ENCODE measurements at places on chromosomes 1 and 21.

DNA sequence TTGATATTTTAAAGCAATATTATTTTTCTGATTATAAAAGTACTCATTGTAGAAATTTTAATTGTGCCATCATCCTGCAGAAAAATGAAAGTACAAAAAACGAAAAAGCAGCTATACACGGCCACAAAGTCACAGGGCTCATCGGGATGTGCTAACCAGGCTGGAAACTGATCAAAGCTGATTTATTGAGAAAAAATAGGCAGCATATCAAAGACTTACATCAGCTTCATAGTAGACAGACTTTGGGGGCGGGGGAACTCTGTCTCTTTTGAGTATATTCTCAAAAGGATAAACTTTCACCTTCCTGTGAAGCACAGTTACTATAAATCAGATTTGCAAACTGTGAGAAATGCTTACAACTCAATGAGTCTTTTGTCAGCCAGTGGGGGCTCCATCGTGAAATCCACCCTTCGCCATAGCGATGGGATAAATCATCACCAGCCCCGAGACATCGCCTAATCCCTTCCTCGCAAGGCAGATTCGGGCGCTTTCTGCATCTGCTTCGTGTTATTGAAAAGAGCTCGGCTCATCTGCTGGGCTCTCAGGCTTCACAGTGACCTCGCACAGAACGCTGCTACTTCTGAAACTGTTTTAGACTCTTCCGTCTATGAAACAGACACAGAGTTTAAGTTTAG lies 69.2 kb upstream of the ERG start:
- no peak for DNase-seq

DNA sequence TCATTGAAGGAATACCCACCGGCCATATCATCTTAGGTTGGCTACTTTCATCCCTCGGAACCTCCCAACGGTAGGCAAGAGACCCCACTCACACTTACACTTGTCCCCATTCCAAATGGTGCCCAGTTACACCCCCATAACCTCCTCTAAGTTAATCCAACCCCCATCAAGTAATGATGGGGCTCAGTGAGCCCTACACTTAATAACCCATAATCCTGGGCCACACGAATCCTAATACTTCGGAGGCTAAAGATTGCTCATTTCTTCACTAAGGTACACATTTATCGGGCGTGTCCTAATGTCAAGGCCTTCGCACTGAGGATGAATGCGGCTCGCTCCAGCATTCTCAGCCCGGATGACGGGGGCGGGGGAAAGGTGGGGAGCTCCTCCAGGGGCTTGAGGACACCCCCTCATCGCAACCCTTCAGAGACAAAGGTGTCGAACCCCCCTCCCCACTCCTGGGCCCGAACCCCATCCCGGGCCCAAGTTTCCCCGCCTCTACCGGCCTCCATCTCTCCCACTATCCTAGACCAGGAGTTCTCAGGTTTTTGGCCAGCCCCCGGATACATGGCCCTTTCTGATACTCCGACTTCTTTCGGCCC lies 435 bp downstream of the ILF2 start:
- no peak for DNase-seq

GRCh38 chr1:93979718-93980319 lies 70.6 kb upstream of the GCLM start:
- DNase-seq: no peak

DNA sequence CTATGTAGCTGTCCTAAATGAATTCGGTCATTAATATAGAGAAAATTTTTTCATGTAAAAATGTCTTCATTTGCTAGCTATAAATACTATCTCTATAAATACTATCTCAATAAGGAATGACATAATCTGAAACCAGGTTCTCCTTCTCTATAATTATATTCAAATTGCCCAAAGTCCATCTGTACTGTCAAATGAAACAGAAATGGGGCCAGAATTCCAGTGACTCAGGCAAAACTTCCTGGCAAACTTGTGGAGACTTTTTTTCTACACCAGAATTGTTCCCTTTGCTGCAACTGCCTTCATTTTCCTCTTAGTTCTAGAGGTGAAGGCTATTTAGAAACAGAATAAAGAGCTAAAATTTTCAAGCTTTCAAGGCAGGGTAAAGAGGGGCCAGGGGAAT lies 152.5 kb downstream of the KCNH1 start:
- DNase-seq: no peak

- no peak for DNase-seq
These were observed 6.6 kb downstream of the CLEC20A start for GRCh38 chr1:178490136-178490535.

- no peak for DNase-seq
These were observed 164.8 kb downstream of the TNFSF18 start for GRCh38 chr1:172885971-172886370.

Data from NCI-H1105 treated with DMSO at 0.1 percent for 48 hours (cell line).